ENCODE measurements at places on chromosomes 11 and 22. TPM values are rescaled to one million over a fixed set of nuclear protein-coding genes. Genes with fewer than 3 reads are reported as not detected.

PTPN5 gene
- not detected for total RNA-seq

SLC17A6 gene
- total RNA-seq = not detected

CEP126 gene
- 0.97 TPM for total RNA-seq

TSGA10IP gene
- total RNA-seq = not detected

PARVG gene
- not detected for total RNA-seq

NRGN gene
- 1.6 TPM for total RNA-seq

KCTD14 gene
- 0.97 TPM for total RNA-seq

- DNase-seq = no peak
These were observed 49.9 kb upstream of the TRIM77 start for GRCh38 chr11:89660234-89660633.

DNA sequence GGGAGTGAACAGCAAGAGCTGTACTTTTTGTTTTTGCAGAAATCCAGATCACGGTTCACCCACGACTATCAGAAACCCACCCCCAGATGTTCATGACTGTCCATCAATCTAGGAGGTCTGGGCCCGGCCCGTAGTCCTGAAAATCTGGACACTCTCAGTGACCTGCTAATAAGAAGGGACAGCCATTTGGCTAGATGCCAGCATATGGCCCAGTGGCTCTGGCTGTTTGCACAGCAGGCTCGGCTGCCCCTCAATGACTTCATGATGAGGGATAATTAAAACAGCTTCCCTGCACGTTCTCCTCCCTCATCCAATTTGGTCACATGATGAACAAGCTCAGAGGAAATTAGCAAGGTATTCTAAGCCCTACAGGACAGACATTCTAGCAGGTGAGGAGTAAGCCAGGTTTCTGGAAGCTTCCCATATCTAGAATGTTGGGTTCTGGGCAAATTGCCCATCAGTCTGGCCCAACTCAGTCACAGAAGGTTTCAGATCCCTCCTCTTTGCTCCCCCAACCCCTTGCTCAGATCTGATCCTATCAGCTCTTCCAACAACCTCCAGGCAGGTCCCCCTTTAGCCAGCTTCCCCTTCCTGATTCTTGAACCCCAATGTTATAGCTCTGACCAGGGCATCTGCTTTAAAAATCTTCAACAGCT lies 397.3 kb downstream of the SHANK2 start:
- no peak for DNase-seq

DNA sequence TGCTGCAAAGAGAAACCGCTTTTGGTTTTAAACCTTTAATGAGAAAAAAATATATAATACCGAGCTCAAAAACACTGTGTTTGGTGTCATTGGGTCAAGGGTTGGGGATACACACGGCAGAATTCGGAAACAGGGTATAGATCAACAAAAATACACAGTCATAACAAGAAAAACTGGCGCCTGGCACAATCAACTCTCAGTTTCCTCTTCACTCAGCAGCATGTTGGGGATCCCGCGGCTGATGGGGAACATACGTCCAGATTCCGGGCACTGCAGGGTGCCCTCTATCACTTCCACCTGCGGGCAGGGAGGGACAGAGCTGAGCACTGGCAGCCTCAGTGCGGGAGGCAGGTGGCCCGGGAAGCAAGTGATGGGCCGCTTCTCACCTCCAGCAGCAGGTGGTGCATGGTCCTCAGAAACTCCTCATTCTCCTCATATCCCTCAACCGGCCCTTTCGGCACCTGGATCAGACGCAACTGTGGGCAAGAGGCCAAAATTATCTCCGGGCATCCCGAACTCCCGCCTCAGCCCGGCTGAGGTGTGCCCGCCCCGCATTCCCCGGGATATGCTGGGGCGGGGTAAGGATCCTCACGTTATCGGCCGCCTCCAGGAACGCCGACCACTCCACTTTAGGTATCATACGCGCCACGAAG lies 561 bp downstream of the TRMT112 start:
- DNase-seq = no peak

- DNase-seq = no peak
These were observed 373.7 kb upstream of the B3GAT1 start for GRCh38 chr11:134785660-134786284.

- peak; percentile 34 for DNase-seq
These were observed 34.2 kb upstream of the FTH1 start for GRCh38 chr11:62001450-62002191.

GRCh38 chr22:41576877-41577276 lies 12.8 kb downstream of the PMM1 start:
- peak; percentile 59 for DNase-seq

- DNase-seq = peak; percentile 15
These were observed 147.4 kb downstream of the BLID start for GRCh38 chr11:121968638-121969037.

- no peak for DNase-seq
These were observed 156.7 kb downstream of the CTTN start for GRCh38 chr11:70555078-70555477.

DNA sequence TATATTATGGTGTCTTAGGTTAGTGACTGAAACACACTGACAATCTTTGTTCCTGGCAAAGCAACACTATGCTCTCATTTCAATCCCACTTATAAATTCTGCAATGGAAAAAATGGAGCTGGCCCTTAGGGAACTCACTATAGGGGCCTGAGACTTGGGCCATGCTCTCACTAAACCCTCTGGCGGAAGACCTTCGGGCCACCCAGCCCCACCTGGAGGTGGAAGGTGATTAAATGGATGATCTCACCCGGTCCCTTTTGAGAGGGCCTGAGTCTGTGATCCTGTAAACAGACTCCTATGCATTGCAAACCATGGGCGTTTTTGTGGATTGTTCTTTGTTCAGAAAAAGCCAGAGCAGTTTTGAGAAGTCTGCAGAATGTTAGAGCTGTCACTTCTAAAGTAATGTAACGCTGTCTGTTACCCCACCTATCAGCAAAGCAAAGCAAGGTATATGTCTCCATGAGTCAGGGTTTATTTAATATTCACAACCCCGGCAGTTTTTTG lies 17.0 kb upstream of the CDON start:
- no peak for DNase-seq

DNA sequence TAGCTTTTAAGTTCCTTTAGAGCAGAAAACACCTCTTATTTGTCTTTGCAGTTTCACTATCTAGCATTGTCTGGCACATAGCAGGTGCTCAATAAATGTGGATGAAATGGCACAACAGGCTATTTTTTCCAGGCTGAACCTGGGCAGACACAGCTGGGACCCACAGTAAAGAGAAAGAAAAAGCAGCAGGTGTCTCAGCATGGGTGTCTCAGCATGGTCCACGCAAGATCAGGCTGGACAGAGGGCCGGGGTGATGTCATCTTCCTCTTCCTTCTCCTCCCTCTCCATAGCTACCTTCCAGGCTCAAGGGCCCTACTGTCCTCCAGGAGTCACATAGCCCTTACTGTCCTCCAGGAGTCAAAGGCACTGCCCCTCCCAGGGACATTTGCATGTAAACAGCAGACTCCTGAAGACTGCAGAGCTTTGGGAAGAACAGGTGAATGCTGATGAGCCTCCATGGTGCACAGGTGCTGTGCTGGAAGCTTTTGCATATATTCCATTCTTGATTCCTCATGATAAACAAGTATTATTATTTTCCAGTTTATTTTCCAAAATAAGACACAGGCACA lies 65.2 kb downstream of the DSCAML1 start:
- no peak for DNase-seq

DNA sequence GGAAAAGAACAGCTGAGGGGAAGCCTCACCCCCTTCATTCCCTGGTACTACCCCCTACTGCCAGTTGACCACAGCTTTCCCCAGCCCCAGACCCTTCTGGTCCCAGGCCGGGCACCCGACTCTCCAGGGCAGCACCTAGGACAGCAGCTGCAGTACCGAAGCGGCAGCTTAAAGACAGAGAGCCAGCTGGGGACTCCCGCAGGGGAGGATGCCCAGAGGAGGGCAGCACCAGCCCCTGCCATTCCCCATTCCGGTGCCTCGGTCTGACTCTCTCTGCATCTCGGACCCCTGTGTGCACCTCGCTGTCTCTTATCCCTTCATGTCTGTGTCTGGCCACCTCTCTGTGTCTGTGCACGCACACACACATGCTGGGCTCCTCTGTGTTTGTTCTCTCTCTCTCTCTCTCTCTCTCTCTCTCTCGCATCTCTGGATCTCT lies 9.4 kb downstream of the IGSF9B start:
- peak; percentile 32 for DNase-seq

DNA sequence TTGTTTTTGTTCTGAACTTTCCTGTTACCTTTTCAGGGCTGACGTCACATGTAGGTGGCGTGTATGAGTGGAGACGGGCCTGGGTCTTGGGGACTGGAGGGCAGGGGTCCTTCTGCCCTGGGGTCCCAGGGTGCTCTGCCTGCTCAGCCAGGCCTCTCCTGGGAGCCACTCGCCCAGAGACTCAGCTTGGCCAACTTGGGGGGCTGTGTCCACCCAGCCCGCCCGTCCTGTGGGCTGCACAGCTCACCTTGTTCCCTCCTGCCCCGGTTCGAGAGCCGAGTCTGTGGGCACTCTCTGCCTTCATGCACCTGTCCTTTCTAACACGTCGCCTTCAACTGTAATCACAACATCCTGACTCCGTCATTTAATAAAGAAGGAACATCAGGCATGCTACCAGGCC lies 3.5 kb upstream of the TSSC4 start:
- no peak for DNase-seq
